Germinal center (tissue), 1 donor: ENCODE measurements at places on chromosomes 16 and 17.

DNA sequence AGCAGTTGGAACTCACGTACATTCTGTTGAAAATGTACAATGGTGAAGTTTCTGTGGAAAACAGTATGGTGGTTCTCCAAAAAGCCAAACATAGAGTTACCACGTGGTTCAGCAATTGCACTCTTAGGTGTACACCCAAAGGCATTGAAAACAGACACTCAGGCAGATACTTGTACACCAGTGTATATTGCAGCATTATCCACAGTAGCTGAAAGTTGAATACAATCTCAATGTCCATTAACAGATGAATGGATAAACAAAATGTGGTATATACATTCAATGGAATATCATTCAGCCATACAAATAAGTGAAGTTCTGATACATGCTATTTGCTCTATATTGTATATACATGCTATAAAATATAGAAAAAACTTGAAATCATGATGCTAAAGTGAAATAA is 23.2 kb downstream of the TBX2 start:
- DNase-seq: no peak

DNA sequence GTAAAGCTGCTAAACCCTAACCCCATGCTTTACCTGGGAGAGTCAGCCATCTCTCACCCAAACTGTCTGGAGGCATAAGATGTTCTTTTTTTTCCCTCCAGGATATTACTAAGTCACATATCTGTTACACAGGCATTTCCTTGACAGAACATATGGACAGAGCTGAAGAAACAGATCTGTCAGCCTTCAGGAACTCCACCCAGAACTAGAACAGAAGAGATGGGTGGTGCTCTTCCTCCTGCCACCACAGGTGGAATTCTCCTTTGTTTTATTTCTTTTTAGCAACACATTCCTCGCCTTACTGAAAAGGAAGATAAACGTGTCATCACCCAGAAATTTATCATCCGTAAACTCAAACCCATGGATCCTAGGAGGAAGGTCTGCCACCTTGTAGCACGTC is 8.8 kb downstream of the MYCBPAP start:
- DNase-seq: no peak

DNA sequence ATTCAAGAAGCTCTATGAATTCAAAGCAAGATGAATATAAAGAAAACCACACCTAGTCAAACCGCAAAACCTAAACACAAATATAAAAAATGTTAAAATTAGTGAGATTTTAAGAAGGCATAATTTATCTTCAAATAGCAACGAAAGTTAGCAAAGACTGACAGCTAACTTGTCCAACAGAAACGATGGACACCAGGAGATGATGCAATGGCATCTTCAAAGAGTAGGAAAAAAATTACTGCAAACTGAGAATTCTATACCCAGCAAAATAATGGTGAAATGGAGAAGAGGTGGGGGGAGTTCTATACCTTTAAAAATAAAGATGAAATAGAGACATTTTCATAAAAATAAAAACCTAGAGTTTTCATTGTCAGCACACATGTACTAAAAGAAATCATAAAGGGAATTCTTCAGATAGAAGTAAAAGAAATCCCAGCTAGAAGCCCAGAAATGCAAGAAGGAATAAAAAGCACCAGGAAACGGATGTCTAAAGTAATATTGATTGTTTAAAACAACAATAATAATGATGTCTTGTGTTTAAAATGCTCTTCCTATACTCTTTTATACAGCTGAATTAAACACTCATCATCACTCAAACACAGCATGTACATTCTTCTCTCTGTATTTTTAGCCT is 24.6 kb upstream of the TANC2 start:
- DNase-seq: no peak

- no peak for DNase-seq
Observed at GRCh38 chr16:52499060-52499440, 47.9 kb downstream of the TOX3 start.

- DNase-seq: no peak
Observed at GRCh38 chr17:58677194-58677880, 14.5 kb downstream of the TEX14 start.
